ENCODE measurements at places on chromosomes 7 and 10. TPM values are rescaled to one million over a fixed set of nuclear protein-coding genes. Genes with fewer than 3 reads are reported as not detected.

- DNase-seq: no peak
These were observed 158.2 kb downstream of the CELF2 start for GRCh38 chr10:11175823-11176243.

The VIPR2 gene
- 2.6 TPM for polyA plus RNA-seq

- no peak for DNase-seq
These were observed 1.5 kb upstream of the MYL10 start for GRCh38 chr7:101630591-101630990.

DNA sequence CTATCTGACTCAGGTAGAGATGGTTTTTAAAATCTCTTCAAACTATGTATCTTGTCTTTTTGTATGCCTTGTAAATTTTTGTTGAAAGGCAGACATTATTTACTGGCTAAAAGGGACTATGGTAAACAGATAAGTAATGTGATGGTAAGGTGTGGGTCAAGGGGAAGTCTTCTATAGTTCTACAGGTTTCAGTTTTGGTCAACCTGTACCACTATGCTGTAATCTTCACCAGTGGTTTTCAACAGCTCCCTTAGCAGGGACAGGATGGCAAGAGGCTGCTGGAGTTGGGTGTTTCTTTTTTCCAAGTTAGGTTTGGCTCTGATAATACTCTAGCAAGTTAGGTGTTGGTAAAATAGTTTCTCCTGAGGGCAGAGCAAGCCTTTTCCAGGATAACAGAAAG, 32.7 kb upstream of the FZD8 start:
- DNase-seq: no peak

- no peak for DNase-seq
These were observed 17.1 kb downstream of the SLC26A3 start for GRCh38 chr7:107785926-107786325.

- no peak for DNase-seq
These were observed 162.3 kb downstream of the SEM1 start for GRCh38 chr7:96547371-96547811.

DNA sequence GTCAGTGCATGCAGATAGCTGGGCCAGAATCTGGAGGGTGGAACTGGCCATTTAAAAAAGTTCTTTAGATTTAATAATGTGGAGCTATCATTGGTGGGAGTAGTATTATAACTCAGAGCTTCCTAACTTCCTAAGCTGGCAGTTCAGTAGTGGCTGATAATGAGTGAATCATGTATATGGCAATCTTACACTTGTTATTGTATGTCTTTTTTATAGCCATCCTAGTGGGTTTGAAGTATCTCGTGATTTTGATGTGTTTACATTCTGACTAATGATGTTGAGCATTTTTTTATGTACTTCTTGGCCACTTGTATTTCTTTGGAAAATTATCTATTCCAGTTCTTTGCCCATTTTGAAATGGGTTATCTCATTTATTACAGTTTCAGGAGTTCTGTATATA, 15.4 kb downstream of the TFAM start:
- no peak for DNase-seq

The KIF11 gene
- 48.9 TPM for polyA plus RNA-seq

GRCh38 chr10:86048973-86049372, 317.6 kb downstream of the GRID1 start:
- DNase-seq: no peak

DNA sequence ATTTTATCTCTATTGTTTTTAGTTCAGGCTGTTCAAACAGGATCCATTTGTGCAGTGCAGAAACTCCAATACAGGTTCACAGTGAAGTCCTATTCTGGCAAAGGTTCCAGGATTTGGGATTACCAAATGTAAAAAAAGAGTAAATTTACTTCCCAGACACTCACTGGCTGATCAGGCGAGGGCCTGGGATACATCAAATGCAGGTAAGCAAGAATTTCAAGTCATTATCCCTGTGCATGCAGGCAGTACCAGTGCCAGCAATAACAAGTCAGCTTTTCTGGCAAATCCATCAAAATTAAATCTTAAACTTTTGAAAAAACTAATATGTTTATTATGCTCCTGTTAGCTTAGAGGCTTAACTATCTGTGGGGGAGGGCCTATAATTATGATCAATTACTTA, 6.3 kb downstream of the CDK6 start:
- no peak for DNase-seq

- no peak for DNase-seq
These were observed 6.5 kb upstream of the INMT start for GRCh38 chr7:30745261-30745941.

GRCh38 chr10:28425422-28425821, 107.5 kb upstream of the WAC start:
- DNase-seq: no peak

- DNase-seq: no peak
These were observed 606 bp upstream of the LAMB1 start for GRCh38 chr7:108003599-108003935.

The NODAL gene
- 0.67 TPM for polyA plus RNA-seq

GRCh38 chr7:88291398-88292173, 15.1 kb downstream of the STEAP4 start:
- DNase-seq: no peak

GRCh38 chr7:151537818-151538561, 18.3 kb upstream of the RHEB start:
- DNase-seq: no peak

- no peak for DNase-seq
These were observed 4.8 kb downstream of the TBATA start for GRCh38 chr10:70780370-70780760.

The CALML5 gene
- not detected for polyA plus RNA-seq

DNA sequence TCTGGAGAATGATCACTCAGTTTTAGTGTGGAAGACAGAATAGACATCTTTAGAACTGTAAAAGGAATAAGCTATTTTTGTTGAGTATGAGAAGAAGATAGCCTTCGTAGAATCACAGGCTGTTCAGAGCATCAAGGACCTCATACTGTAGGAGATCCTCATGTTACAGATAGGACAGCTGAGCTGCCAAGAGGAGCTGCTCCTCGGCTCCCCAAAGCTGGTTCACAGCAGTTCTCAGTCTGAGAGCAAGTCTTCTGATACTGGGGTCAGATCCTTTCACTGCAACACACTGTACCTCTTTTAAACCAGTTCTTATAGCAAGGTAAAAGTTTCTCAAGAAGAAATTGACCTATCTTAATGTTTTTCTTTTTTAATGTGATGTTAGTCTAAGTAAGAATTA, 17.1 kb downstream of the CCNY start:
- DNase-seq: no peak

GRCh38 chr10:17785276-17785930, 23.7 kb upstream of the MRC1 start:
- DNase-seq: no peak

- DNase-seq: no peak
These were observed 102.2 kb upstream of the ELMO1 start for GRCh38 chr7:37550872-37551271.

DNA sequence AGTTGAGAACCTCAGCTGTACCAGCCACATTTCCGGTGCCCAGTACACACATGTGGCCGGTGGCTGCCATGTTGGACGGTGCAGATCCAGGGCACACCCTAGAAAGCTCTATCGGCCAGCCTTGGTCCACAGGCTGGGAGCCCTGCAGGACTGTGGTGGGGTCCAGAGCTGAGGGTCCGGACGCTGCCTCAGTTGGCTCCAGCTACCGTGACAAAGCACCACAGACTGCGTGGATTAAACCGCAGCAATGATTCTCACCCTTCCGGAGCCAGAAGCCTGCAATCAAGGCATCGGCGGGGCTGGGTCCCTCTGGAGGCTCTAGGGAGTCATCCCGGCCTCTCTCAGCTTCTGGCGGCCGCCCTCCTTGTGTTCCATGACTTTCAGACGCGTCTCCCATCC, 50.1 kb downstream of the PDGFA start:
- no peak for DNase-seq

- DNase-seq: no peak
These were observed 15.3 kb downstream of the ABLIM1 start for GRCh38 chr10:114642729-114643128.

The ASB10 gene
- not detected for polyA plus RNA-seq

DNA sequence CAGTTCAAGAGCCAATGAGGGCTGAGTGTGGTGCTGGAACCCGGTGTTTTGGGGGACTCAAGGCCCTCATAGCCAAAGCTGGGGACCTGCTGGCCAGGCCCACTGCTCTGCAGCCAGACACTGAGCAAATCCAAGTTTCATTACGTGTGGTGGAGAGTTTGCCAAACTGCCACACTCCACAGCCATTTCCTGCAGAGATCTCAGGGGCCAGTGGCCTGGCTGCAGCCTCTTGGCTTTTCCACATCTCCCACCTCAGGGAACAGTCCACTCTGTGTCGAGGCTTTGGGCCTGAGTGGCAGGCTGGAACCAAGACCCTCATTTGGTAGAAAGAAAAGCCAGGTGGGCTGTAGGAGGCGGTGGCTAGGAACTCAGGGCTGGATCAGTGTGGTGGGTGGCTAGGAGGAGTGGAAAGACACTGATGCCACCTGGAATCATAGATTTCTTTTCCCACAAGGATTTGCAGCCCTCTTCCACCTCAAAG, 3.2 kb downstream of the HOXA11 start:
- DNase-seq: no peak

- no peak for DNase-seq
These were observed 161.3 kb downstream of the DYNC1I1 start for GRCh38 chr7:95933618-95934017.

The CCDC172 gene
- not detected for polyA plus RNA-seq

The PAX4 gene
- polyA plus RNA-seq: not detected

DNA sequence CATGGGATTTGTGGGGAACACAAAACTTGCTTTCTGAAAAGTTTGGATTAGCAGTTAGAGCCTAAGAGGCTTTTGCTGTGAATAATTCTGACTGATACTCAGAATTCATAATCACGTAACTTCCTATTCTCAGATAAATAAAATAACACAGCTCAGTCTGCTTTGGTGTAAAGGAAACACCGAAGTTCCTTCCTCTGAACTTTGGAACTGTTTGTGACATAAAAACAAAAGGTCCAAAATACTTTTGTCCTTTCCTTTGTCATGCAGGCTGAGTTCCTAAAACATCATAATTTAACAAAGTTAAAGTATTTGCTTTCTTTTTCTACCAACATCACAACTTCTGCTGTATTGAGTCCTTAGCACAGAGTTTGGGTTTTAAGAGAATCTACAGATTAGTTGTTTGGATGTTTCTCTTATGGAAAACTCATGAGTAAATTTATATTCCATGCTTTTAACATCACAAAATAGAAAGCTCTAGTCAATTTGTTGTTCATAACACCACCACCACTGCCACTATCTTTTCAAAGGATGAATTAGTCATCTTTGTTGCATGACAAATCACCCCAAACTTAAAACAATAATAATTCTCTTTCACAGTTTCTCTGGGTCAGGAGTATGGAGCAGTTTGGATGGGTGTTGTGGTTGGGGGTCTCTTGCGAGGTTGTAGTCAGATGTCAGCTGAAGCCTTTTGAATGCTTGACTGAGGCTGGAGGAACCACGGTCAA, 123.4 kb downstream of the REEP3 start:
- DNase-seq: no peak

DNA sequence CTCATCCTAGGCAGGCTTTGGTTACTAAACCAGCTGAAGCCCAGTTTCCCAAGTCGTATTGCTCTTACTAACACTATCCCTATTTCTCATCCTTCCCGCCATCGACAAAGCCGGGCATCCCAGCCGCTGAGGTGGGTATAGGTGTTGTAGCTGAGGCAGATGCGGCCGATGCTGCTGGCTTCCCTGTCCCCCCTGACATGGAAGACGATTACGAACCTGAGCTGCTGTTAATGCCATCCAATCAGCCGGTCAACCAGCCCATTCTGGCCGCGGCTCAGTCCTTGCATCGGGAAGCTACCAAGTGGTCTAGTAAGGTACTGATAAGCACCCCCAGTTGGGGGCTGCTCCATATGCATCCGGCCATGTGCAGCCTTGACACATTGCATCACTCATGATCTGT, 38.8 kb downstream of the AP3M1 start:
- no peak for DNase-seq

The PPP1R3C gene
- 37.3 TPM for polyA plus RNA-seq

The OR9A2 gene
- not detected for polyA plus RNA-seq

The CYP2C19 gene
- polyA plus RNA-seq: 0.12 TPM

DNA sequence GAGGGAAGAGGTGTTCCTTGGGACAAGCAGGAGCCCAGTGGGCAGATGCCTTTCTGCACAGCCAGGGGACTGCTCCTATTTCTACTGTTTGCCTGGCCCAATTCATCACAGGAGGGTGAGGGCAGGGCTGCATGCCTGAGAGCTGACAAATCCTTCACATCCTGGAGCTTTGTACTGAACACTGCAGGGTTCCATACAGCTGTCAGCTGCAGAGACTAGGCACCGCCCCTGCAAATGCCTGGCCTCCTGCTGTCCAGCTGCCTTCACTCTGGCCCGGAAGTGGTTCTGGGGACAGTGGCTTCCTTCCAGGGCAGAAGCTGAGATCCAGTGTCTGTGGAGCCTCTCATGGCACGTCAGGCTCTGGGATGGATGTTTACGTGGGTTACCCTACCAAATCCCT, 470.7 kb downstream of the DNAJB6 start:
- DNase-seq: no peak

The HKDC1 gene
- polyA plus RNA-seq: 15.3 TPM

The VIM gene
- polyA plus RNA-seq: 1,231 TPM

The SLC13A4 gene
- polyA plus RNA-seq: 6.2 TPM

The NKX1-2 gene
- not detected for polyA plus RNA-seq

DNA sequence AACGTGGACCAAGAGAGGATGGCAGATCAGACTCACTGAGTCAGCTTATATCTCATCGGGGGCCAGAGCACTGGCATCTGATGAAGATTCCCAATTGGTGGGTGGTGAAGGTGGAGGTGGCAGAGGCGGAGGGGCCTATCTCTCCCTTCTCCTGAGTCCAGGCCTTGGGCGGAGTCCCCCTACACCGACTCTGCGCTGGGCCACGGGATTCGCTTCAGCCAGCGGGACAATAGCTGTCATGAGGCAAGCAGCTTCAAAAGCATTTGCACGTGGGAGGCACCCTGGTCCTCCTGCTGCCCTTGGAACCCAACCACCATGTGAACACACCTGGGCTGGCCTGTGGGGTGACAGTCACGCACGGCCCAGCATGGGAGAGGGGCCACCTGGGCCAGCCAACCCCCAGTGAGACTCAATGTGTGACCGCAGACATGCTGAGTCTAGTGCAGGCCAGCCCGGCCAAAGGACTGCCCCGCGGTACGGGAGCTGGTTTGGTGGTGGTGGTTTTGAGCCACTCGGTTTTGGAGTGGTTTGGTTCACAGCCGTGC, 466.8 kb upstream of the FOXK1 start:
- DNase-seq: no peak

The SPDYE8 gene
- 1.1 TPM for polyA plus RNA-seq

DNA sequence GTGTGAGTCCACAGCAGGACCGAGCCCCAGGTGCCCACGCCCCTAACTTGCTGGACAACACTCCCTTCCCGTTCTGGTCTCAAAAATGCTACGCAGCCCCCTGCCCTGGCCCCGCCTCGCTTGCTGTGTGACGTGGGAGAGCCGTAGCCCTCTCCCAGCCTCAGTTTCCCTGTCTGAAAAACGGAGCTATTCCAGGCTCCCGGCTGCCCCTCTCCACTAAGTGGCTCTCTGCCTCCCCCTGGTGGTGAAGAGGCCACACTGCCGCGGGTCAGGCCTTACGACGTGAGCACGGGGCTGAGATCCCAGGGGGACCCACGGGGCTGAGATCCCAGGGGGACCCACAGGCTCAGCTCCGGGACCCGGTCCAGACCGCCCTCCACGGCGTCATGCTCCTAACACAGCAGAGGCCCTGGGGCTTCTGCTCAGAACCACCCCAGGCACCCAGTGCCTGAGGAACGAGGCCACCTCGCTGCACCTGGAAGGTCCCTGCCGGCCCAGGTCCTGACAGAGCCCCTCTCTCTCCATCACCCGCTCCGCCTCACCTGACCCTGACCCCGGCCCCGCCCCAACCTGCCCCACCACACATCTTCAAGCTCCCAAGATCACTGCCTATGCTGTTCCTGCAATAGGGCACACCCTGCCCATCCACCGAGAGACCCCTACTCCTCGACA, 26.7 kb downstream of the MICALL2 start:
- DNase-seq: peak; percentile 56

GRCh38 chr10:48470115-48470892, 134.6 kb downstream of the ARHGAP22 start:
- DNase-seq: peak; percentile 74

The NOLC1 gene
- polyA plus RNA-seq: 93.0 TPM
